ENCODE measurements at places on chromosomes 13 and 19.

DNA sequence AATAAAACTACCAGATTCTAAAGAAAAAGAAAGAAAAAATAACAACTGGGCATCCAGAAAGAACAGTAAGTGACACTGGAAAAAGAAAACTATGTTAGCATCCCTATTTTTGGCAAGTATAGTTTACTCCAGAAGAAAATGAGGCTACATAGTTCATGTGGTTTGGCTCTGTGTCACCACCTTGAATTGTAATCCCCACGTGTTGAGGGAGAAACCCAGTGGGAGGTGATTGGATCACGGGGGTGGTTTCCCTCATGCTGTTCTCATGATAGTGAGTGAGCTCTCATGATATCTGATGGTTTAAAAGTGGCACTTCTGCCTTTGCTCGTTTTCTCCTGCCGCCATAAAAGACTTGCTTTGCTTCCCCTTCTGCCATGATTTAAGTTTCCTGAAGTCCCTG is 76.9 kb downstream of the ITGBL1 start:
- DNase-seq = no peak

GRCh38 chr19:31261603-31262212 is 87.5 kb downstream of the TSHZ3 start:
- no peak for DNase-seq

DNA sequence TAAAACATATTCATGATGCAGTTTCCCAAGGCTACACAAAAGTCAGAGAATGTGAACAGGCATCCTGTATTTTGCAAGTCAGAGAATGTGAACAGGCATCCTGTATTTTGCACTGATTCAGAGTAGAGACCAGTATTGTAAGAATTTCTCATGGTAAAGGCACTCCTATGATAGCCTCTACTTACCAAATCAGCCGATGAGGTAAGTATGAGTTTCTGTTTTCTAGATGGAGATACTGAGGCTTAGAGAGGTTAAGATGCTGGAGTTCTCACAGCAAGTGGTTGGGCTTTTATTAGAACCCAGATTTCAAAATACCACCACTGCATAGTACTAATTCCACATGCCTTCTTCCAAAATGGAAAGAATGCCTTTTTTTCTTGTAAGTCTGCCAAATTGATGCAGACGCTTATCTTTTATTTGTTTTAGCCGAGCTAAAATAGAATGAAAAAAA is 12.3 kb downstream of the TPT1 start:
- DNase-seq = no peak

DNA sequence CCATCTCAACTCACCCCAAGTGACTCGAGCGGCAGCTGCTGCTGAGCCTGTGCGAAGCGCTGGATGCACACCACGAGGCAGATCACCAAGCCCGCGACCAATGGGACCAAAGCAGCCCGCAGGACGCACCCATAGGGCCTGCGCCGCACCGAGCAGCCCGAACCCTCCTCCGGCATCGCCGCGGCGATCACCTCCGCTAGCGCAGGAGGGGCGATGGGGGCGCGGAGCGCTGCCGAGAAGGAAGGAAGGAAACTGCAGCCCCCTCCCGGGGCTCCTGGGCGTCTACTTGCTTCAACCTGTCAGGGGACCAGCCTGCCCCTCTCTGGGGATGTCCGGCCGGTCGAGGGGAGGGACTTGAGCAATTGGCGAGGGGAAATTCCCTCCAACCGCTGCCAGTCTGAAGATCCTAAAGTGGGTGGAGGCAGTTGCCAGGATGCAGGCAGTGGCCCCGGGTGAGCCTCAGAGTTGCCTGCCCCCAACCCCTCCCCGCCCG is at the start of gene CD70:
CD70 (minus strand) TSS at position 324 of the 493 bp plus-strand sequence; CDS start at position 176, 148 bp downstream.
- no peak for DNase-seq

DNA sequence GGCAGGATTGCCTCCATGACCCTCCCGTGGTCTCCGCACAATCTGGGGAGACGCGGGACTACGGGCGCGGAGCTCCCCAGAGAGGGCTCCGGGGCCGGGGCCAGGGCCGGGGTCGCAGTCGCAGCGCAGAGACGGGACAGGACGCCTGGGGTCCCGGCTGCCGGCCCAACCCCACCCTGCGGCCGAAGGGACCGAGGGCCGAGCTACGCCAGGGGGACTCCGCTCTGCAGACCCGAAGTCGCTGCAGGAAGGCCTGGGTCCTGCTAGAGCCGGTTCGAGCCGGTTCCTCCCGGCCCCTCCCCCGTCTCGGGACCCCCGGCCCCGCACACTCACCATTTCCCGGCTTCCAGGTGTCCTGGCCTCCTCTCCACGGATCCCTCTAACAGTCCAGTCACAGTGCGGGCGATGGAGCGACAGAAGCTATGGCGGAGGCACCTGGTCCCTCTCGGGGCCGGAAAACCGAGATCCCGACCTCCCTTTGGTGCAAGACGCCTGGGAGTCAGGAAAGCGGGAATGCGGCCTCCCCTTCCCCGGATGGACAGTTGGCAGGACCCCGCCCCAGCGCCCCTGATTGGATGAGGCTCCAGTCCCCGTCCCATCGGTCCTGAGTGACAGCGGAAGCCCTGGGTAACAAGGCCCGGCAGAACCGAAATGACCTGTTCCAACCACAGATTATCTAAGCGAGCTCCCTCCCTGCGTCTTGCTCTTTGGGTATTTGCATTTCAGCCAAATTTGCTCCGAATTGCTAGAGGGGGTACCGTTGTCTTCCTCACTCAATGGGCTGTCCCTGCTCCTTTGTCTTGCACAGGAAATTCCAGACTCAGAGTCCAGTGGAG is at the start of gene ZNF625:
ZNF625 (minus strand) TSS at position 512 of the 836 bp plus-strand sequence; CDS start at position 336, 176 bp downstream.
- no peak for DNase-seq

DNA sequence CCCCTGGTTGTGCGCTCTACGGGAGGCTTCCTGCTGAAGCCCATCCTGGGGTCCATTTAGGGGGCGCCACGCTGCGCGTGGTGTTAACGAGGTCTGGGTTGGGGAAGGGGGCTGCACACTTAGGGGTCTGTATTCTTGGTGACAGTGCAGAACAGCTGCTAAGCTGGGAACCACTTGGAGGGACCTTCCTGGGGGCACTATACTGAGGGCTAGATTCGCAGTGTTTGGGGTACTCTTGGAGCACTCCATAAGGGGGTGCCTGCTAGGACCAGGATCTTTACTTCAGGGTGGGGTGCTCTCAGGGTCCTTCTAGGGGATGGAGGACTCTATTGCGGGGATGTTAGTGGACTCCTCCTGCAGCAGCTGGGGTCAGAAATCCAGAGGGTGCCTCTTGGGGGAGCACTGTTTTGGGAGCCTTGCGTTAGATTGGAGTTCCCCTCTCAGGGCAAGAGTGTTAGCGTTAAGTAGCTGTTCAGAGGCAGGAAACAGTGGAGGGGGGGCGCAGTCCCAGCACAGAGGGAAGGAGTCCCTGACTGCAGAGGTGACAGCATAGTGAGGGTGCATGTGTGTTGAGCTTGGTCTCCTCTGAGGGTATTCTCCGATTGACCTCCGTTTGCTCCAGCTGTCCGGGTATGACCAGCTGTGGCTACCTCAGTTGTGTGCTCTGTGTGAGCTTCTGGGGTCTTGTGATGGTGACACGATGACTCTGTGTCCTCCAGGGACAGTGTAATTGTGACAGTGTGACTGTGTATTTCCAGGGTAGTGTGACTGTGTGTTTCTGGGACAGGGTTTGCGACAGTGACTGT is 1.1 kb downstream of the PDE4A start:
- no peak for DNase-seq

DNA sequence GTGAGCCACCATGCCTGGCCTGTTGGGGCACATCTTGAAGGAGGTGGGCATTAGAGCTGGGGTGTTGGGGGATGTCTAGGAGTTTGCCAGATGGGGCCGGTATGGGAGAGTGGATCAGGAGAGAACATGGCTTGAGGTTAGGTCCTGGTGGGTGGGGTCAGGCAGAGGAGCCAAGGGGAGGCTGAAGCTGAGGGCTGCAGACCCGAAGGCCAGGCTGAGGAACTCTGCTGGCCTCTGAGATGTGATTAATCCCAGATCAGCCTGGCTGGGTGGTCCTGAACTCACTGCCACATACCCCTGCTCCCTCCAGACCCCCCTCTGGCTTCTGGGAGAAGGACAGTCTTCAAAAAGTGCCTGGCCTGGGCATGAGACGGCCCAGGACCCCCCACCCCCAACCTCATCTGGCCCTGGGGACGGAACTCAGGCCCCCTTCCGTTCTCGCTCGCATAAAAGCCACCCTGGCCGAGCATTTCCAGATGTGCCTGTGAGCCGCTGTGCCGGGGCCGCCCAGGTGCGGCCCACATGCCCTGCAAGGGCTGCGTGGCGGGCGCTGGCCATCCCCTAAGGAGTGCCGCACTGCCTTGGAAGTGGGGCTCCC is 2.7 kb downstream of the FSTL3 start:
- DNase-seq = no peak

GRCh38 chr19:50377517-50377916 is 1.3 kb downstream of the NR1H2 start:
- no peak for DNase-seq

DNA sequence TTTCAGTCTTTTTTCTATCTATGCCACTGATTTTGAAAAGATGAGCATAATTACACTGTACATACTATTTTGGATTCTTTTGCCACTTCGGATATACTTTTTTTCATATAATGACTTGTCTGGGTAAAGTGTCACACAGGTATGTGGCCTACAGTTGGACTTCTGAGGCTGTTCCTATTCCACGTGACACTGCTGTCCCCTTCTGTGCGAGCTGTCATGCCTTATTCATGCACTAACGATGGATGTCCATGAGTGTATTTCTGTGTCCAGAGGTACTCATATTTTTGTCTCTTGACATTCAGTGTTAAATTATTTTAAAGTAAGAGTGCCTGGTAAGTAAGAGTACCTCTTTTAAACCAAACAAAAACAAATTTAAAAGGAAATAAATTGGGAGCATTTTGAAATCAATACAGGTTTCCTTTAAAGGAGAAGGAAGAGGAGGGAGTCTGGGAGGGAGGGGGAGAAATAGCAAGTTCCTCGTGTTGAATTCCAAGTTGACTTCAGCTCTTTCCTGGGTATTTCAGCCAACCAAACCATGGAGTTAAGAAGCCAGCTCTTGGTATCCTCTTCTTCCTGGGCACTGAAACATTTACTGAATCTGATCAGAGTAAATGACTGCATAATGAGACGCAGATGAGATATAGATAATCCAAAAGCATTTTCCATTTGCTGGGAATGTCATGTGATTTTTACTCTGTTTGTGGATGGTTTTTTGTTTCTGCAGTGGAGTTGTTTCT is 61.3 kb downstream of the TNFRSF19 start:
- DNase-seq = no peak

- DNase-seq = no peak
Measured at GRCh38 chr13:27374126-27374613, 50.2 kb upstream of the GTF3A start.

DNA sequence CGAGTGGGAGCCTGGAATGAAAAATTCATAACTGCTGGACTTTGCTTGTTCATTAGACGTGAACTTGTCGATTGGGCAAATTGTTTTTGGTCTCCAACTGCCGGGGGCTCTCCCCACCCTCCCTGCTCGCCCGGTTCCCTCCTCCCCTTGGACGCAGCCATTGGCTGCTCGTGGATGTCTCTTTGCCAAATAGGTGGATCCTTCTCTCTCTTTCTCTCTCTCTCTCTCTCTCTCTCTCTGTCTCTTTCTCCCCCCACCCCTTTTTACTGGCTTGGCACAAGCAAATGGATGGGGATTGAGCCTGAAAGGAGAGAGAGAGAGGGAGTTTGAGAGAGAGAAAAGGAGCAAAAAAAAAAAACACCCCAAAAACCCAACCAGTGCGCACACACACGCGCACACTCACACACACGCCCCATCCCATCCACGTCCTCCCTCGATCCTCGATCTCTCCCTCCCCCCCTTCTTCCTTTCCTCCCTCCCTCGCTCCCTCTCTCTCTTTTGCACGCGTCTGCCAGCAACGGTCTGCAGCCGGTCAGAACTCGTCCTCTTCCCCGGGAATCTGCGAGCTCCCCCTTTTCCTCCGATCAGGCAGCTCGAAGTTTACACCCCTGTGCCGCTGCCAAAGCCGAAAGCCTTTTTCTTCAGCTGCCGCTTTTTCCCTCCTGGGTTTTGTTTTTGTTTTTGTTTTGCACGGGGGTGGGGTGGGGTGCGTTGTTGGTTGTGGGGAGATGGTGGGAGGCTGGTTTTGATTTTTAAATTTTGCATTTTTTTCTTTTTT is 27.8 kb downstream of the NFIX start:
- no peak for DNase-seq

DNA sequence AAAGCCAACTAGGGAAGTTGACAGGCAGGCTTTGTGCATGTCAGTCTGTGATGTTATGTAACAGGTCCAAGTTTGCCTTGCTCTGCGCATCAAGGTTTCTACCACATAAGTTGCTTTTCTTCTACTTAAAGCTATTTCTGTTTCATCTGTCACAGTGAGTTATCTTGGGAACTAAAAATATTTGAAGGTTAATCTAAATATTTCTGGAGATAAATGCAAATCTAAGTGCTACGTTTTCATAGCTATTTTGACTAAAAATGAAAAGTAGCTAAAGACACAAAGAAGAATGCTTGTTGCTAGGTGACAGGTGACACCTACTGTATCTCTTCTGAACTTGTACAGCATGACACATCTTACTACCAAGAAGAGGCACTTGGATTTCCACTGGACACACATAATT is 135.6 kb downstream of the KLF12 start:
- peak; percentile 17 for DNase-seq

GRCh38 chr13:93709506-93710244 is 483.1 kb downstream of the GPC6 start:
- DNase-seq = no peak

DNA sequence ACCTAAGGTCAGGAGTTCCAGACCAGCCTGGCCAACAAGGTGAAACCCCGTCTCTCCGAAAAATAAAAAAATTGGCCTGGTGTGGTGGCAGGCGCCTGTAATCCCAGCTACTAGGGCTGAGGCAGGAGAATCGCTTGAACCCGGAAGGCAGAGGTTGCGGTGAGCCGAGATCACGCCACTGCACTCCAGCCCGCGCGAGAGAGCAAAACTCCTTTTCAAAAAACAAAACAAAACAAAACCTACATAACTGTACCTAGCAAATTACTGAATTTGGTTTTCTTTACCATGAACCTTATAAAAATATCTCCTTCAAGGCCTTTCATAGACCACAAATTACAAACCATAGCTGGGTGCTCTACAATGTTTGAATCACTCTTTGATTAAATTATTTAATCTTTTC is 760 bp downstream of the ZNF91 start:
- DNase-seq = peak; percentile 29

GRCh38 chr13:73956795-73957408 is 177.3 kb downstream of the KLF12 start:
- no peak for DNase-seq

GRCh38 chr19:50717891-50718254 is 1.7 kb downstream of the SHANK1 start:
- DNase-seq = no peak

GRCh38 chr13:36046672-36047071 is 84.5 kb downstream of the DCLK1 start:
- DNase-seq = no peak

- no peak for DNase-seq
Measured at GRCh38 chr19:5192568-5192967, 148.0 kb downstream of the PTPRS start.

- no peak for DNase-seq
Measured at GRCh38 chr19:55273978-55274707, 5.8 kb downstream of the HSPBP1 start.

DNA sequence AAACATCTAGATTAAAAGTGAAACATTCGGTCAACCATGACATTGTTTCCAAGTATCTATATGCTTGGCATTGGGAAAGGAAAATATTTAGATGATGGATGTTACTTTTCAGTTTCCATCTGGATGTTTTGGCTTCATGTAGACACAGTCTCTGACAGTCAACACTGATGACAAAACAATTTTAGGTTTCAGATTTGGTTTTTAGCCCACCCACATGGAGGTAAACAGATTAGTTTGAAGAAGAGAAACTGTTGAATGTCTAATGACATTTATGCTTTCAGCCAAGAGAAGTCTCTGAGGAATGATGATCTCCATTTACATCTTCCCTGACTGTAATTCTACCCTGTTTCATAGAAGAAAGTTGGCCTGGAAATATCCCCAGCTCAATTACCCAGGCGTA is 379.1 kb downstream of the SLITRK6 start:
- no peak for DNase-seq
